IMR-90 (cell line): ENCODE measurements at places on chromosomes 1 and 21. TPM values are rescaled to one million over a fixed set of nuclear protein-coding genes. Genes with fewer than 3 reads are reported as not detected.

DNA sequence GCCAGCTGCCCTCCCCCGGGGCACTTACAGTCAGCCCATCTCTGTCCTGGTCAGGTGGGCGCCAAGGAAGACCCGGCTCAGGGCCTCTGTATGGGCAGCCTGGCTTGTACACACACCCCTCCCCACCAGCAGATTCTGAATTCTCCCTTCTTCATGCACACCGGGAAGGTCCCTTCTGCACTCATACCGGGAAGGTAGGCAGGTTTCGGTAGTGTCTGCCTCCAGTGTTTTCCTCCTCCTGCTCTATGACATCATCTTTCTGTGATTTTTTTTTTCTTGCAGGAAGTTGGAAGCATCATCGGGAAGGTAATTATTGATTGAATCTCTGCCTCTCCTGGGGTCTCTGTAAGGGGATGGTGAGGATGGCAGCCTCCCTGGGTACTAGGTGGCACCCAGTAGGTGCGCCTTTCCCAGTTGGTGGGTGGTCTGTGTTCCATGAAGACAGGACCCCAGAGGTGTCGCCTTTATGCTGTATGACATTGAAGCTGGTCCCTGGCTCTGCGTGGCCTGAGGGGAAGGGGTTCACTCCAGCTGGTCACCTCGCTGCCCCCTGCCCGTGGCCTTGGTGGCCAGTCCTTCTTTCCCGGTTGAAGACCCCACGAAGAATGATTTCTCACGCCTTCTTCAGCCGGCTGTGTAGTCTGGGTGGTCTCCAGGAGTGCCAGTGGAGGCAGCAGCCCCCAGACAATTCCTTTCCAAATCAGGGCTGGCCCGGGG is 82.1 kb upstream of the COL6A1 start:
- no peak for DNase-seq

GRCh38 chr1:13435458-13435857 is 25.2 kb downstream of the PRAMEF20 start:
- no peak for DNase-seq

DNA sequence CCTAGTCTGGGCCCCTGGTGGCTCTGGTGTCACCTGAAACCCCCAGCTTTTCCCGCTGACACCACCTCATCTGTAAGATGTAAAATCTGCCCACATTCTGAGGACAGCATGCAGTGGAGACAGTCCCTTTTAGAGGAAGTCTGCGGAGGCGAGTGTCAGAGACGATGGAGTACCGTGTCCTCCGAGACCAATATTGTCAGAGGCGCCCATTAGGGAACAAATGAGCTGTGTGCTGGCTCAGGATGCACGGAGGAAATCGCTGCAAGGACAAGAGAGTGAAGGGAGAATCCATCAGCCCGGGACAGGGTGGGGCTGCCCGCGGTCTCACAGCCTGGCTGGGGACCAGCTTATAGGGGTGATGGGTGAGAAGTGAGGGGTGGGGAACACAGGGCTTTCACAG is 214.8 kb downstream of the MATN1 start:
- DNase-seq = no peak

The FCGR3B gene
- total RNA-seq = not detected in 2 replicates

The OLFML3 gene
- total RNA-seq = 37.8 and 40.9 TPM in 2 replicates

The GNG12 gene
- total RNA-seq = 132 and 233 TPM in 2 replicates
